Activated T-cell treated with anti-CD3 and anti-CD28 coated beads, Interleukin-2, amount 50 U/mL, for 24 hours (primary cell): ENCODE measurements at places on chromosomes 3 and 15.
A peak's percentile ranks its signal among the peaks of the same experiment; 100 is the strongest.

GRCh38 chr3:69094467-69095205 is 9.9 kb downstream of the ARL6IP5 start:
- no peaks in the 10 kb centered on the region for H3K27me3 ChIP-seq
- peaks cover 79% of the 10 kb centered on the region for H3K36me3 ChIP-seq
- DNase-seq = no peak
- H3K4me1 ChIP-seq = peaks cover 84% of the 10 kb centered on the region
- H3K27ac ChIP-seq = peak overlapping the region; percentile 96
- H3K4me3 ChIP-seq = peak overlapping the region; percentile 70

GRCh38 chr3:27326202-27326601 is 43.0 kb downstream of the NEK10 start:
- no peaks in the 10 kb centered on the region for H3K4me1 ChIP-seq
- H3K4me3 ChIP-seq = no peak overlapping the region
- no peaks in the 10 kb centered on the region for H3K36me3 ChIP-seq
- H3K27ac ChIP-seq = no peak overlapping the region

DNA sequence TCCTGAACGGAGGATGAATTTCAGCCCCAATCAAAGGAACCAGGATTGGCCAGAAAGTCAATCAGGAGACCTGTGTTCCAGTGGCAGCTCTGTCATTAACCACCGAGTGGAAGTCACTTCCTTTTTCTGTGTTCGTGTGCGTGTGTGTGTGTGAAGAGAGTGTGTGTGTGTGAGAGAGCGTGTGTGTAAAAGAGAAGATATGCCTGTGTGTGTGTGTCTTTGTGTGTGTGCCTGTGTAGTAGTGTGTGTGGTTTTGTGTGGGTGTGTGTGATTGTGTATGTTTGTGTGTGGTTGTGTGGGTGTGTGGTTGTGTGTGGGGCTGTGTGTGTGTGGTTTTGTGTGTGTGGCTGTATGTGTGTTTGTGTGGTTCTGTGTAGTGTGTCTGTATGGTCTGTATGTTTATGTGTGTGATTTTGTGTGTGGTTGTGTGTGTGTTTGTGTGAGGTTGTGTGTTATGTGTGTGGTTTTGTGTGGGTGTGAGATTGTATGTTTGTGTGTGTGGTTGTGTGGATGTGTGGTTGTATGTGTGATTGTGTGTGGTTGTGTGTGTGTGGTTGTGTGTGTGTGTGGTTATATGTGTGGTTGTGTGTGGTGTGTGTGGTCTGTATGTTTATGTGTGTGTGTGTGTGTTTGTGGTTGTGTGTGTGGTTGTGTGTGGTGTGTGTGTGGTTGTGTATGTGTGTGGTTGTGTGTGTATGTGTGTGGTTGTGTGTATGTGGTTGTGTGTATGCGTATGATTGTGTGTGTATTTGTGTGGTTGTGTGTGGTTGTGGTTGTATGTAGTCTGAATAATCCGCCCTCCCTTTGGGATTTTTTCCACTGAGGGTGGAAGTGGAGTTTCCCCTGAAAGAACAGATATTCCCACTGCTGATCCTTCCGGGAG is 314.4 kb downstream of the SHQ1 start:
- H3K36me3 ChIP-seq = no peaks in the 10 kb centered on the region
- H3K27ac ChIP-seq = peak overlapping the region; percentile 44
- peaks cover 12% of the 10 kb centered on the region for H3K27me3 ChIP-seq
- H3K4me3 ChIP-seq = no peak overlapping the region
- no peak for DNase-seq
- peaks cover 31% of the 10 kb centered on the region for H3K4me1 ChIP-seq

GRCh38 chr3:128495435-128495970 is 2.5 kb upstream of the GATA2 start:
- peak; percentile 29 for DNase-seq
- H3K4me3 ChIP-seq = no peak overlapping the region
- peaks cover 86% of the 10 kb centered on the region for H3K27me3 ChIP-seq
- no peaks in the 10 kb centered on the region for H3K36me3 ChIP-seq
- H3K4me1 ChIP-seq = peaks cover 24% of the 10 kb centered on the region
- no peak overlapping the region for H3K27ac ChIP-seq

- no peaks in the 10 kb centered on the region for H3K36me3 ChIP-seq
- no peak overlapping the region for H3K4me3 ChIP-seq
- peaks cover 5% of the 10 kb centered on the region for H3K27me3 ChIP-seq
- no peaks in the 10 kb centered on the region for H3K4me1 ChIP-seq
- H3K27ac ChIP-seq = no peak overlapping the region
Measured at GRCh38 chr3:110414855-110415254, 656.8 kb upstream of the NECTIN3 start.
